Cardiac muscle cell (in vitro differentiated cells and primary cell): ENCODE measurements at places on chromosomes 4 and X. TPM values are rescaled to one million over a fixed set of nuclear protein-coding genes. Genes with fewer than 3 reads are reported as not detected.

- DNase-seq: no peak
Measured at GRCh38 chr4:186827534-186827897, 103.9 kb upstream of the FAT1 start.

DNA sequence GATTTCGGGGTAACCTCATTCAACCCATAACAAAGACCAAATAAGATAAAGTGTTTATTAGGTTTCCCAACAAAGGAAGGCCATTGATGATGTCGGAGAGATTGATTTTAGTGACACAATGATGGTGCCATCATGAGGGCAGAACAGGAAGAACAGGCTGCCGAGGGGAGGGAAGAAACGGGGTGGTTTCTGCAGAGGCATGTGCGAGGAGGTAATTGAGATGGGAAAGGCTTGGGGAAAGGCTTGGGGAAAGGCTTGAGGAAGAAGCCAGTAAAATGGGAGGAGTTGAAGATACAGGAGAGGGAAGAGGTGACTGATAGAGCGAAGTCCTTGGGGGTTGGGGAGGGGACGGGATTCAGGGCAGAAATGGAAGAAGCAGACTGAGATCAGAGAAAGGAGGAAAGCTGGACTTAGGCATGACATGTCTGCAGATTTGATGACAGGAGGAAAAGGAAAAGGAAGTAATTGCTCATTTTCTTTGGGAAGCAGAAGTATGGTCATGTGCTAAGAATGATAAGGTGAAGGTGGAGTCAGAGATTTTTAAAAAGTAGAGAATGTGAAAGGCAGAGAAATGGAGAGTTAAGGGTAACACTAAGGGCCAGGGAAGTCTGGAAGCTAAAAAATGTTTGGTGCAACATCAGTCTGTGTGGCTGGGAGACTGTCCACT, 6.0 kb downstream of the HPSE start:
- DNase-seq: peak; percentile 9

DNA sequence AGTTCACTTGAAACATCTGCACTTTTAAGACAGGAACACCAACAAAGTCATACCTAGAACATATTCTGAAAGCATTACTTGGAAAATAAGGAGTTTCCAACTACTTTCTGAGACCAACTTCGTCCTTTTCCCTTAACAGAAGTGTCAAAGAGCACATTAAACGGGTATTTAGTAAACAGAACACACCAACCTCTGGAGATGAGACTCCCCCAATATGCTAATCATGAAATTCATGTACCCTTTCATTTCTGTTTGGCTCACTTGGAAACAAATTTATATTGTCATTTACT, 69.2 kb downstream of the NOCT start:
- no peak for DNase-seq

XAGE1A gene
- polyA plus RNA-seq: not detected in 2 replicates

SCD5 gene
- polyA plus RNA-seq: 1.5 and 3.7 TPM in 2 replicates

- no peak for DNase-seq
Measured at GRCh38 chr4:122903766-122904288, 18.6 kb downstream of the NUDT6 start.

DNA sequence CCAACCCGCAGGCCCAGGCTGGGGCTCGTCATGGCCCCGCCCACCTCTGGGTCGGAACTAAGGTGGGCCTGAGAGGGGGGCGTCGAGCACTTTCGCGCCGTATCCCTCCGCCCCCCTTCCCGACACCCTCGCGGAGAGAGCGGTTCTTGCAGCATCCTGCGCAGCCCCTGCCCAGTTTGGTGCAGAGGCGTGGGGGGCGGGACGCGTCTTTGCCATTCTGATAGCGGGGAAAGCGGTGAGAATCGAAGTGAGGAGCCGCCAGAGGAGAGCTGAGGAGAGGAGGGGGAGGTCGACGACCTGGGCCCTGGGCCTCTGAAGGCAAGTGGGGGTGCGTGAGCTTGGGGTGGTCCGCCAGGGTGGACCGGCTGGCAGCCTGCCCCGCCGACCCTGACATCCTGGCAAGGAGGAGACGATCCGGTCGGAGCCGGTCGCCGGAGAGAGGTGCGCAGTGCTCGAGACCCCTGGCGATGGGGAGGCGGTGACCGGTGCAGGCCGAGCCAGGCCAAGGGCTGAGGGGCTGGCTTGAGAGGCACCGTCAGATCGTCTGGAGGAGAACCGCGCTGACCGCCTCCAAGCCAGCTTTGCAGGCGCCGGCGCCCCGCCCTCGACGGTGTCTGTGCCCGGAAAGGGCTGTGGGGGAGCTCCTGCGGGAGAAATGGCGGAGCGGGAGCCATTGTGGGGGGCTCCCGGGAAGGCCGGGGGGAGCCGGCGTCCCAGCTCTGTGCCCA, 25.5 kb downstream of the GPRASP3 start:
- DNase-seq: peak; percentile 45

DNA sequence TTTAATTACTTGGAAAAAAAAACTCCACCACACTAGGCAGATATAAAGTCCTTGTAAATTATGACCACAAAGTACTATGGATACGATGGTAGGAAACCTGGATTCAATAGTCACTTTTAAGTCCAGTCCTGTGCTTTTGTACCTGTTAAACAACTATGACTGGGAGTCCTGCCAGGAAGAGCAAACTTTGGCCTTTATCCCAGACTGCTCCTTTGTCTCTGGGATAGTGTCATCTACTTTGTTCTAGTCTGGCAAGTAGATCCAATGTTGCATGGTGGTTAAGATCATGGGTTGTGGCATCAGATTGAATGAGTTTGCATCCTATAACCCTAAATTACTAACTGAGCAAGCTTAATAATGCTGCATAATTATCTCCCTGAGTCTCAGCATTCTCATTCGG, 175.3 kb upstream of the FGF13 start:
- no peak for DNase-seq
